ENCODE measurements at places on chromosomes 2 and 18.

DNA sequence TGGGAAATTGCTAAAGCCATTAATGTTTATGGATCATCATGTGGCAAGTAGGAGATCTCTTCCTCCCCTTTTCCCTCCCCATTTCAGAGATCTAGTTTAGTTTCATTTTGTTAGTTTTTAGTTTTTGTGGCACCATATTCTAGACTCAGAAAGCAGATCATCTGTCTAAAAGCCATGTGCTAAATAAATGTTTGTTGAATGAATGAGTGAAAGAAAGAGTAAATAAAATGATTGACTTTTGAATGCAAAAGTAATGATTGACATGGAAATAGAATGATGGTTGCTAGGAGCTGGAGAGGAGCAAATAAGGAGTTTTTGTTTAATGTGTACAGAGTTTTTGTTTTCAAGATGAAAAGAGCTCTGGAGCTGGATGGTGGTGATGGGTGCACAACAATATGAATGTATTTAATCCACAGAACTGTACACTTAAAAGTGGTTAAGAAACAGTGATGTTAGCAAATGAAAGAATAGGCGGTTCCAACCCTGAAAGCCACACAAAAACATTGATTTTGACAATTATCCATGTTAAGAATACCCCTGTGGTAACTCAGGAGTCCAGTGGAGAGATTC lies 23.6 kb downstream of the TMEM178A start:
- no peak for DNase-seq

DNA sequence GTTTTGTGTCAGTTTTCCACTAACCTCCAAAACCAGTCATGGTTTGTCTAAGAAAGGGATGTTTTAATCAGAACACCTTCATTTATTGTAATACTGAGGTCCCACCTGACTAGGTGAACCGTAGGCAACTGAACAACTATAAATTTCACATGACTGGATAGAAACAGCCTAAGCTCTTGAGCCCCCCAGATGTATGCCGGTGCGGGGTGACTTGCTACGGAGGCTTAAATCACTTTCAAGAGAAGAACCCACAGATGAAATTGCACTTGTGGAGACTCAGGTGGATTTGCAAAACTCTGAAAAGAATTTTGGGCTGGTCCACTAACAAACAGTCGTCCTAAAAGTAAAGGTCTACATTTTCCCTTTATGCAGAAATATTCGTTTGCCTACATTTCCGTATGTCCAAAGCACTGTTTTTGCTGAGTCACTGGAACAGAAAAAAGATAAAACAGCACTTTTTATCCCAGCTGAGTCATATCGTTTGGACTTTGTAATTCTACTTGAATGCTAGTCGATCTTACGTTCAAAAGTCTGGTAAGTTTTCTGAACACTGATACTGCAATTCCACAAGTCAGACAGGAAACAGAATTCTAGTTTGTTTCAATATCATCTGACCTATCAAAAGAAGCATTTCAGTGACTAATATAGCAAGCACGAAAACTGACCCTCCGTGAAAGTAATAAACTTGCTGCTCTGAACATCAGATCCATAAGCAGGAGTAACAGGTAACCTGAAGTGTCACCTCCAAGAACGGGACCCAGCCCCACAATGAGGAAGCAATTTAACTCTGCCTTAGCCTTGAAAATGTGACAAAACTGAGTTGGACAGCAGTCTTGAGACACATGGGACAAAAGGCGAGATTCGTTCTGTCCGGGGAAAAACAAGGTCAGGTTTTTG lies 18.1 kb downstream of the ZNF516 start:
- DNase-seq: no peak

DNA sequence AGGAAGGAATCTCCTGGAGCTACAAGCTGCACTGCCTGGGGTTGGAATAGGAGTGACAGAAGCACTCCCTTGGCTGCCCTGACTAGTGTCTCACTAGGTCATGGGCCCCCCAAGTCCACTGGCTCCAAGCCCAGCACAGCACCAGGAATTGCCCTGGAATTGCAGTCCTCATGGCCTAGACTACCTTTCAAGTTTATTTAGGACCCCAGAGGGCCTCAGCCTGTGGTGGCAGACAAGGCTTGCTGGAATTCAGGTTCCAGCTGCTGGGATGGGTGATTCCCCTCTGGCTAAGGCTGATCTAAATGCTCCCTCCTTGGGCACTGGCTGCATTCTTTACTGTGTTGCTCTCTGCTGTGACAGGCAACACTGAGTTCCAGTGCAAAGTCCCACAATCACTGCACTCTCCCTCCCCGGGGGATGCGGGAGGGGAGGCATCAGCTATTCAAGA lies 14.0 kb downstream of the STRADB start:
- no peak for DNase-seq

GRCh38 chr2:206084870-206085741 lies 868 bp downstream of the INO80D start:
- no peak for DNase-seq

DNA sequence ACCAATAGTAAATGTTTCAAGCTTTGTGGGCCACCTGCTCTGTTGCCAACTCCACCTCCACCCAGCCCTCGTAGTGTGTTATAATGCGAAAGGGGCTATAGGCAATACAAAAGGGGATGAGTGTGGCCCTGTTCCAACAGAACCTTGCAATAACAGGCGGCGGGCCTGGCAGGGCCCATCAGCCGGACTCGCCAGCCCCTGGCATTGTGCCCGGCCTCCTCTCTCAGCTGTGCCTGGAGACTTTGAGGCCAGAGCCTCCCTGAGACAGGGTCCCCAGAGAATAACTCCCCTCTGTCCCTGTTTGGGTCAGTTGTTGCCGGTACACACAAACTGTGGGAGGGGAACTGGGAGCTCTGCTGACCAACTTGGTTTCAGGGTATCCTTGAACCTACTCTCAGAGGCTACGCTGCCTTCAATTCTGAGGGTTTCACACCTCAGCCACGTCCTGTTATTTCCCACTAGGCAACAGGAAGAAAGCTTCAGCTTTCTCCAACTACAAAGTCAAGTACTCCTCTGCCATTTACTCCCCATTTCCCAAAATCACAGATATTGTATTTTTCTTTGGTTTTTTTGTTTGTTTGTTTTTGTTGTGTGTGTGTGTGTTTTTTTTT lies 58.0 kb upstream of the ZNF236 start:
- DNase-seq: no peak

- DNase-seq: no peak
Measured at GRCh38 chr2:132991471-132992045, 321.6 kb upstream of the LYPD1 start.

DNA sequence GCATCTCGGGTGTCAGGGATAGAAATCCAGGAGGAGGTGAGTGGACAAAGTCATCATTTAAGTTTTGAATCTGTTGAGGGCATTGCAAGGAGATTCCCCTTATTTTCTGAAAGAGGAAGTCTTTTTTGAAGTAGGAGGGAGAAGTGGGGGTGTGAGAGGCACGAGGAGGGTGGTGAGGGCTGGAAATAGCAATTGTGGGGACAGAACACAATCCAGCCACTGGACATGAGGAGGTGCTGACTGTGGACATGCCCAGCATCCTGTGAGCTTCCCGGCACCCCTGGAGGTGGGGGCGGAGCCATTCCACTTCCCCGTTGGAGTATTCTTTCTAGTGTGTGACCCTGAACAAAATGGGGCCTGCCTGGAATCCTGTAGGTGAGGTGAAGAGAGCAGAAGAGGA lies 310.7 kb upstream of the EPAS1 start:
- no peak for DNase-seq

- no peak for DNase-seq
Measured at GRCh38 chr2:45725731-45726130, 74.3 kb downstream of the PRKCE start.

- no peak for DNase-seq
Measured at GRCh38 chr2:135773319-135773718, 31.7 kb downstream of the UBXN4 start.

DNA sequence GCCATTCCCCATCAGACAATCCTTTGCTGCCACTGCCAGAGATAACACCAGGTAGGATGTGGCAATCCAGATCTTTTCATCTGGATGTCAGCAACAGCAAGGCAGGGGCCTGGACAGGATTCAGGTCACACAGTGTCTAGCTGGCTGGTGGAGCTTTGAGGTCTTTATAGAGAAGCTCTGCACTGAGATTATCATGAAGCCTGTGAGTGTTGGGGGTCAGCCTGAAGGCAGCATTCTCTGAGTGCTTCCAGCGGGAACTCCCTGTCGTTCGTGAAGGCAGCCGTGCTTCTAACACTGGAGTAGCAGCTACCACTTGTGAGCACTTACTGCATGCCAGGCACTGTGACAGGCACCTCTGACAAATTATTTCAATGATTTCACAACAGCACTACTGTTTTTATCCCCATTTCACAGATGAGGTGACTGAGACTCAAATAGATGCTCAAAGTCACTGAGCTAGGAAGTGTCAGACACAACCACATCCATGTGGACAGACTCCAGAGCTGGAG lies 85.7 kb downstream of the SEMA4F start:
- DNase-seq: no peak

DNA sequence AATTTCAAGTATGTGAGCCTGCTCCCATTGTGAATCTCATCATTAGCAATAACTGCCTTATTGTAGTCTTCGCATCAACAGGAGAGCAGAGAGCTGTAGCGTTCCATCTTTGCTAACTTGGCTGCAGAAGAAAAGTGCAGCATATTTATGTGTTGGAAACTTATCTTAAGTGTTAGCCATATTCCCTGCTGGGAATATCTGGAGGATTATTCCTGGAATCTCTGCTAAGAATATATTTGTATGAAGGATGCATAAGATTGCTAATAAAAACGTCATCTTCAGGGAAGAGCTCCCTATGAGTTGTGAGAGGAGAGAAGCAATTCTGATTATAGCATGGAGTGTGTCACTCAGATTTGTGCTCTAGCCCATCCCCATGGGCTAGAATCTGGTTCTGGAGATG lies 115.1 kb upstream of the REG3G start:
- no peak for DNase-seq

GRCh38 chr18:76494231-76495005 lies 624 bp downstream of the ZNF516 start:
- peak; percentile 10 for DNase-seq

GRCh38 chr2:233114421-233114861 lies 54.3 kb downstream of the INPP5D start:
- no peak for DNase-seq

GRCh38 chr2:199946196-199946595 lies 9.1 kb downstream of the TYW5 start:
- no peak for DNase-seq

GRCh38 chr2:85537600-85538506 lies 1.1 kb upstream of the MAT2A start:
- peak; percentile 75 for DNase-seq

DNA sequence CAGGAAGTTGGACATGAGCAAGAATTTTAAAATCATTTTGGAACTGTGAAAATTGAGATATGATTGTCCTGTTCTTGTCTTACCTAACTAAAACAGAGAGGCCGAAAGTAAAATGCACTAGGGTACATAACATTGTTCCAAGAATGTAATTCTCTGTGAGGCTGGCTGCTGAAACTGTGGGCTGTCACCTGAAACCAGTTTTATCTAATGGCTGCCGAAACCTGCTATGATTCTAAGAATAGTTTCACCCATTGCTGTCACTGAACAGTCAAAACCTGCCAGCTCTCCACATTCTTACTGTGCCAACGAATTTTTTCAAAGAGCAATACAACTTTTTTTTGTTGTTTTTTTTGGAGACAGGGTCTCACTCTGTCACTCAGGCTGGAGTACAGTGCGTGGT lies 119.3 kb upstream of the ZSWIM2 start:
- no peak for DNase-seq

- no peak for DNase-seq
Measured at GRCh38 chr18:51726614-51727013, 529.1 kb upstream of the MEX3C start.

GRCh38 chr2:54859416-54859815 lies 136.0 kb downstream of the EML6 start:
- no peak for DNase-seq

- DNase-seq: no peak
Measured at GRCh38 chr2:37809525-37809924, 115.6 kb upstream of the RMDN2 start.

GRCh38 chr2:42914314-42914713 lies 121.9 kb upstream of the HAAO start:
- DNase-seq: no peak

GRCh38 chr18:59308248-59308937 lies 10.1 kb downstream of the CPLX4 start:
- peak; percentile 46 for DNase-seq

DNA sequence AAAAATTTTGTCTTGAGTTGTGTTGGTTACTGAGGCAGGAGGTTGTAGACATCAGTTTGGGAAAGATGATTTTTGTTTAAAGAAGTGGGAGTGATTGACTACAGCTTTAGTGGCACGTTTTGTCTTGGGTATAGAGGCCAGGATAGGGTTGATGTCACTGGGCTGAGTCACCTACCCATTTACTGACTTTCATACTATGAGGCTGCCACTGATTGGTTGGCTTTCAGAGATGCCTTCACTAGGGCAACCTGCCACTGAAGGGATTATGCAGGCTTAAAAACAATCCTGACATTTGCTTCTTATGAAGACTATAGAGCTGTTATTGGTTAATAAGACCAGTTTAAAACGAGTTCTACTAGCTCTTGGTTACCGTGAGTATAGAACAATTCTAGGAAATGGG lies 479.1 kb downstream of the SOX11 start:
- DNase-seq: no peak

- no peak for DNase-seq
Measured at GRCh38 chr2:181892799-181893435, 1.4 kb downstream of the ITPRID2 start.

- no peak for DNase-seq
Measured at GRCh38 chr2:62112179-62112578, 83.7 kb upstream of the B3GNT2 start.

- no peak for DNase-seq
Measured at GRCh38 chr2:120983344-120983743, 247.7 kb downstream of the GLI2 start.

DNA sequence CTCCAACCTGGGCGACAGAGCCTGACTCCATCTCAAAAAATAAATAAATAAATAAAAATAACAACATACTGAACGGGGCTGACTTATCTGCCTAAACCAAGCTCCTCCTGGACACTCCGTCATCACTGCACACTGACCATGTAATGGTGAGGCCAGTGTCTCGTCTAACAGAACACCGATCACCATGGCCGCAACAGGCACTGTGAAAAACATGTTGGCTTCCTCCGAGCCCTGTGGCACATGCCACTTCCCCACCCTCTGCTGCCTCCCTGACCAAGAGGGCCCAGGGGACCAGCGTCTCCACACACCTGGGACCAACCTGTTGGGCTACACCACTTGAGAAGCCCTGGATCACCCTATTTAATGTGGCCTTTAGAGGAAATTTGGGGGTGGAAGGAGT lies 33.9 kb downstream of the ZNF516 start:
- no peak for DNase-seq

DNA sequence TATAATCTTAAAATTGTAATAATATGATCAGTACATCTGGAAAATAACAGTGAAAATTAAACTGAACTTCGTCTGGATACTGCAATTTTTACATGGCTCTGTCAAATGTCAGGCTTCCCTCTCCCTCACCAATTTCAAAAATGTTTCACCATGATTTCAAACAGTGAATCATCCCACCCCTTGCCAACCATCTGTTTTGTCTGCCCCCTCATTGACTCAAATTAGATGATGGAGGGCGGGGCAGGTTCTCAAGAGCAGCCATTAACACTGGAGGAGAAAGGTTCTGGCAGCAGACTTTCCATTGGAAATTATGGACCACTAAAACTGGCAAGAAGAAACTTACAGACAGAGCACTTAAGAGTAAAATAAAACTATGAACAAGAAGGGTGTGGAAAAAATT lies 1195.7 kb upstream of the ZEB2 start:
- no peak for DNase-seq

Data from NCI-H526 treated with DMSO at 0.1 percent for 48 hours (cell line).